ENCODE measurements at places on chromosomes 5 and 9. TPM values are rescaled to one million over a fixed set of nuclear protein-coding genes. Genes with fewer than 3 reads are reported as not detected.

GRCh38 chr9:133563291-133563796 lies 28.8 kb downstream of the ADAMTSL2 start:
- H3K36me3 ChIP-seq: no peaks in the 10 kb centered on the region
- H3K27me3 ChIP-seq: peaks cover 15% of the 10 kb centered on the region
- no peak overlapping the region for H3K27ac ChIP-seq
- peaks cover 8% of the 10 kb centered on the region for H3K4me1 ChIP-seq

CYLC2 gene
- not detected for total RNA-seq

DNA sequence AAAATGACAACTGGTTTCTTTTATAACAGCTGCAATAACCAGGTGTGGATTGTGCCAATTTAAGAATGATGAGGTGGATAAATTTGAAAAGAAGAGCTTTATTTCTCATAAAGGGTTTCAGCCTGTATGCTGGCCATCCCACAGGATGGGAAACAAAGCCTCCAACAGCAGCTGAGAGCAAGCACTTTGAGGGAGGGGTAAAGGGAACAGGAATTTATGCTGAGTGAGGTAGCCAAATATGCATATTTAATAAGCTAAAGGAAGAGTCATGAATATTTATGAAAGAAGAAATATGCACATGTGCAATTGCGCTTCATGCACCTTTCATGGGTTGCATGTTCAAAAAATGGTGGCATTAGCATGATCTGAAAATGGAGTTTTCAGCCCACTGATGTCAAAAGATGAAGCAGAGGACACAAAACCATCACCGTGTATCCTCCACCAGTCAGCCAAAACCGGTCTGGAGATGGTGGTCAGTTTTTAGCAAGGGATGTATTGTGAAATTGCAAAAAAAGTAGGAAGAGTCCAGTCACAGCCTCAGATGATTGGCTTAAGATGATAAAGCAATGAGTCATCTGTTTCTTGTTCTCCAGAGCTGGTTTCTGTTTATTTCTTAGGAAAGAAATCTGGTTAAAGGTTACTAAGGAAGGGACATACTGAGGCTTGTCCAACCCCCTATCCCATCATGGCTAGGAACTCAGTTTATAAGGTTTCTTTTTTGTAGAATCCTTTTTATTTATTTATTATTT lies 47.9 kb downstream of the DEPDC1B start:
- no peaks in the 10 kb centered on the region for H3K4me1 ChIP-seq
- H3K4me3 ChIP-seq: no peak overlapping the region
- no peak overlapping the region for H3K27ac ChIP-seq
- no peaks in the 10 kb centered on the region for H3K27me3 ChIP-seq
- H3K36me3 ChIP-seq: no peaks in the 10 kb centered on the region

DNA sequence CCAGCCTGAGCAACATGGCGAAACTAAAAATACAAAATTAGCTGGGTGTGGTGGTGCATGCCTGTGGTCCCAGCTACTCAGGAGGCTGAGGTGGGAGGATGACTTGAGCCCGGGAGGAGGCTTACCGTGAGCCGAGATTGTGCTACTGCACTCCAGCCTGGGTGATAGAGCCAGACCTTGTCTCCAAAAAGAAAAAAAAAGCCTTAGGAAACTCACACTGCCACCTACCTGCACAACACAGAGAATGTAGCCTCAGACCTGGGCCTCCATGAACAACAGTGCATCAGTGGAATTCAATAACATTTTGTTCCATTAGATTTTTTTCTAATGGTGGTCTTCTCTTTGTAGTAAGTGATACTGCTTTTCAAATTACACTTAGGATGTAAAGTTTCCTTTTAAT lies 63.8 kb upstream of the RARS1 start:
- no peaks in the 10 kb centered on the region for H3K27me3 ChIP-seq
- H3K4me3 ChIP-seq: no peak overlapping the region
- DNase-seq: no peak
- no peaks in the 10 kb centered on the region for H3K36me3 ChIP-seq
- H3K4me1 ChIP-seq: no peaks in the 10 kb centered on the region

SPOCK1 gene
- 31.5 TPM for total RNA-seq

SPATA9 gene
- total RNA-seq: not detected

ITGA1 gene
- total RNA-seq: 8.9 TPM

GRCh38 chr5:172769616-172770373 lies 1.2 kb downstream of the DUSP1 start:
- H3K4me3 ChIP-seq: peak overlapping the region; percentile 98
- H3K36me3 ChIP-seq: peaks cover 17% of the 10 kb centered on the region
- H3K27me3 ChIP-seq: no peaks in the 10 kb centered on the region
- H3K4me1 ChIP-seq: peaks cover 43% of the 10 kb centered on the region
- H3K27ac ChIP-seq: peak overlapping the region; percentile 96
- DNase-seq: no peak

DNA sequence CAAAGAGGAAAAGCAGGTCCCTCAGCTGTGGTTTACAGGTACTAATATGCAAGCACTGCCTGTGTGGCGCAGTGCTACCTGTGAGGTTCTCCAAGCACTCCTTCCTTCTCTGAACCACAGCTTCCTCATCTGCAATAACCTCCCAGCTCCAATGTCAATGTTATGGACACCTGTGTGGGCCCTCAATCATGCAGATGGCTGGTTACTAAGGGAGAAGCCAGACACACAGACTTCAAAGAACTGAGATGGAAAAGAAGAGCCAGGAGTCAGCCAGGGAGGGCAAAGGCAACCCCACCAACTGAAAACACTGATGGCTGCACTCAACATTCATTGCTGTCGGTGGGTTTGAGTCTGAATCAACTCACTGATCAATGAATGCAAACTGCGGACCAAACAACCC lies 77.7 kb downstream of the NR6A1 start:
- H3K27ac ChIP-seq: no peak overlapping the region
- H3K4me3 ChIP-seq: no peak overlapping the region
- no peaks in the 10 kb centered on the region for H3K27me3 ChIP-seq
- H3K4me1 ChIP-seq: no peaks in the 10 kb centered on the region
- H3K36me3 ChIP-seq: no peaks in the 10 kb centered on the region
- no peak for DNase-seq

GPR150 gene
- 0.29 TPM for total RNA-seq

DNA sequence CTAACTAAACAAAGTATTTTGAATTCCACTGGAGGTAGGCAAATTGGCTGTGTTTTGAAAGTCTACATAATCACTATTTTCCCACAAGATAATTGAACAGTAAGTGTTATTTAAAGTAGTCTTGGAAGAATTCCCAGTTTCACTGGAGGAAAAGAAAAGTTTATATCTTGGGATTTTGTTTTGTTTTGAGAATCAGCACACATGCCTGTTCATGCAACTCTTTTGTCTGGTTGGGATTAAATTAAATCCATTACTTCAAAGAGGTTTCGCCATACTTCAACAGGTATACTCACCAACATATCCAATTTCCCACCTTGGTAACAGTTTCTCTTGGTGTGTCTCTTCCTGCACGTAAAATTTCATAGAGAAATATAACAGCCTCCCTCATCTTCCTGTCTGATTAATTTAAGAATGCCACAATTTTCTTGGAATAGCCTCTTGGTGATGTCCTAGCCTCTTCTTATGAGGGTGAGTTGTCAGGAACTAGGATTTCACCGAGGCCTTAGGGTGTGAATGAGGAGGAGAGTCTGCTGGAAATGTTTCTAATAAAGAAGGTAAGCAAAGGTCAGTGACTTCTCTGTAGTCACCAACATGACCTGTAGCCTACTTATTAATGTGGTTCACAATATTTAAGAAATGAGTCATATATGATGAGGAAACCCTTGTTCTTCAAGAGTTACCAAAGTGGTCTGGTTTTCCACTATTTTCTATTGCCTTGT lies 48.1 kb downstream of the ITGA2 start:
- H3K27ac ChIP-seq: no peak overlapping the region
- H3K36me3 ChIP-seq: no peaks in the 10 kb centered on the region
- peaks cover 8% of the 10 kb centered on the region for H3K4me1 ChIP-seq
- DNase-seq: no peak
- no peaks in the 10 kb centered on the region for H3K27me3 ChIP-seq

DNA sequence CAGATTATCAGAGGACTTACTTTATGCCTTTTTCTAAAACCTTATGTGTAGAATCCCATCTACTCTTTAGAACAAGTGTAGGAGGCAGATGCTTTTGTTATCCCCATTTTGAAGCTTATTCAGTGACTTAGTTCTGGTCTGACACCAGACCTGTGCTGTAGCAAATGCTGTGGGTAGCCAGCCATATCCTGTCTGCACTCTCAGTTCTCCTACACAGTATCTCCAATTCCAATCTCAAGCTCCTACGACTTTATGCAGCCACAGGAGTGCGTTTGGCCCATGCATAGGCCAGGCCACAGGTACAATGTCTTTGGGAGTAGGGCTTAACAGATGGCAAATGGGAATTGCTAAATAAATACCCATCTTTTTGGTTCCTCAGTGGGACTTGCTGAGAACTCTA lies 292.6 kb downstream of the MCTP1 start:
- no peaks in the 10 kb centered on the region for H3K36me3 ChIP-seq
- H3K4me1 ChIP-seq: no peaks in the 10 kb centered on the region
- DNase-seq: no peak
- no peaks in the 10 kb centered on the region for H3K27me3 ChIP-seq

DUSP1 gene
- total RNA-seq: 345 TPM

GRCh38 chr9:124266139-124266825 lies 8.5 kb downstream of the NEK6 start:
- no peaks in the 10 kb centered on the region for H3K36me3 ChIP-seq
- peaks cover 25% of the 10 kb centered on the region for H3K4me1 ChIP-seq

GRCh38 chr9:128470560-128470959 lies 14.8 kb downstream of the ODF2 start:
- no peak overlapping the region for H3K27ac ChIP-seq
- peaks cover 17% of the 10 kb centered on the region for H3K36me3 ChIP-seq
- no peak overlapping the region for H3K4me3 ChIP-seq
- no peaks in the 10 kb centered on the region for H3K27me3 ChIP-seq
- peak; percentile 19 for DNase-seq

DNA sequence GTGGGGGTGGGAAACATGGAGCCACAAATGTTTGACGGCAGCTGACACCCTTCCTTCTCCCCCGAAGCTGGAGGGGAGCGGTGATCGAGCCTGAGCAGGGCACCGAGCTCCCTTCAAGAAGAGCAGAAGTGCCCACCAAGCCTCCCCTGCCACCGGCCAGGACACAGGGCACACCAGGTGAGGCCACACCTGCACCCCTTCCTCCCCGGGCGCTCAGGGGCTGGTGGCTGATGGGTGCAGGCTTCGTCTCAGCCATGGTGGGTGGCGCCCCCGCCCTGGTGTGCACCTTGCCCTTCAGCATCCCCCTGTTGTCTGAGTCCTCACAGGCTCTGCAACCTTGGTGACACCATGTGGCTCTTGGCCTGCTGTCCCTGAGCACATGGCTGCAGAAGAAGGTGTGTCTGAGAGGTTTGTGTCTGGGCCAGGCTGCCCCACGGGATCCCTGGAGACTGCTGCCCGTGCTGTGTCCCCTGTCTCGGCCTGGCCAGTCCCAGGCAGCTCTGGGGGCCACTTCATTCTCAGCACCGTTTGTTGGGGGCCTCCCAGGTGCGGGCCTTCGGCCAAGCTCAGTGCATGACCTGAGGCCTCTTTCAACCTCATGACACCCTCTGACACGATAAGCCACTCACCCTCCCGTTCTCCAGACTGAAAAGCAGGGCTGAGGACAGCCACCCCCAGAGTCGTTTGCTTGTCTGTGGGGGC lies 11.1 kb downstream of the MAN1B1 start:
- no peak overlapping the region for H3K4me3 ChIP-seq
- H3K36me3 ChIP-seq: peaks cover 76% of the 10 kb centered on the region
- H3K27me3 ChIP-seq: no peaks in the 10 kb centered on the region
- no peak overlapping the region for H3K27ac ChIP-seq

GRCh38 chr5:68215898-68216244 lies 315 bp downstream of the PIK3R1 start:
- peak overlapping the region; percentile 90 for H3K4me3 ChIP-seq
- H3K36me3 ChIP-seq: peaks cover 11% of the 10 kb centered on the region
- peaks cover 21% of the 10 kb centered on the region for H3K4me1 ChIP-seq
- H3K27ac ChIP-seq: peak overlapping the region; percentile 98

CEL gene
- total RNA-seq: 0.13 TPM

PCDHGA4 gene
- 1.6 TPM for total RNA-seq

DNA sequence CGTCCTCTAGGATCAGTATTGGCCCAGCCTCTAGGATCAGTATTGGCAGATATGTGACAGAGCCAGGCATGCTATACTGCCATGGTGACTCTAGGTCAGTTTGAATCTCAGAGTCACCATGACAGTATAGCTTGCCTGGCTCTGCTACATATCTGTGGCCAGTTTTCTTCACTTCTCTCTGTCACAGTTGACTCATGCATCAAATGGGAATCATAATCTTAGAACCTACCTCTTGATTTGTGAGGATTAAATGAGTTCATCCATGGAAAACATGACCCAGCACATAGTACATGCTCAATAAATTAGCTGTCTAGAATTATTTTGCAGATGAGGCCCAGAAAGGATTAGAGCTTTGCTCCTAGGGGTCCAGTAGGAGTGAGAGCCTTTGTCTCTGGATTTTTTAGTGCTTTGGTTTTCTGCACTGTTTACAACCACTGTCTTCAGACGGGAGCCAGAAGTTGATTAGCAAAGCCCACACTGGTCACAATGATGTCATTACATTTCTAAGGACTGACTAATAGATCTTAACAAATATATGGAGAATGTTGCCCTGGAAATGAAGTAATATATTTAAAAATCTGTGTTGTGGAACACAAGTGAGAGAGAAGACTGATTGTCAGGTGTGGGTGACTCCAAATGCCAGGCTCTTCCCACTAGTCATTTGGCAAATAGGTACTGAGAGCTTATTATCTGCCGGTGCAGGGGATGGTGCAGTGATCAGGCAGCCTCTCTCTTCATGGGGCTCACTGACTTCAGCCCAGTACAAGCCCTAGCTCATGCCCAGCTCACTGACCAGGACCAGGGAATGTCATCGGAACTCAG lies 76.0 kb downstream of the COL15A1 start:
- no peak for DNase-seq
- H3K4me1 ChIP-seq: peaks cover 4% of the 10 kb centered on the region
- no peak overlapping the region for H3K4me3 ChIP-seq
- H3K27ac ChIP-seq: peak overlapping the region; percentile 60
- no peaks in the 10 kb centered on the region for H3K27me3 ChIP-seq
- no peaks in the 10 kb centered on the region for H3K36me3 ChIP-seq

DNA sequence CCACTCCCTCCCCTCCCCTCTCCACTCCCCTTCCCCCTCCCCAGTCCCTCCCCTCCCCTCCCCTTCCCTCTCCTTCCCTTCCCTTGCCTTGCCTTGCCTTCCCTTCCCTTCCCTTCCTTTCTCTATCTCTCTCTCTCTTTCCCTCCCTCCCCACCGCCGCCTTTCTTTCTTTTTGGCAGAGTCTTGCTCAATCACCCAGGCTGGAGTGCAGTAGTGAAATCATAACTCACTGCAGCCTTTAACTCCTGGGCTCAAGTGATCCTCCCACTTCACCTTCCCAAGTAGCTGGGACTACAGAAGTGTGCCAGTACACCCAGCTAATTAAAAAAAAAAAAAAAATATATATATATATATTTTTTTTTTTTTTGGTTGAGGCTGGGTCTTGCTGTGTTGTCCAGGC lies 45.5 kb downstream of the IL31RA start:
- H3K36me3 ChIP-seq: no peaks in the 10 kb centered on the region
- H3K4me1 ChIP-seq: peaks cover 9% of the 10 kb centered on the region
- H3K4me3 ChIP-seq: no peak overlapping the region
- H3K27me3 ChIP-seq: no peaks in the 10 kb centered on the region
- H3K27ac ChIP-seq: no peak overlapping the region

- no peaks in the 10 kb centered on the region for H3K36me3 ChIP-seq
- H3K27ac ChIP-seq: no peak overlapping the region
- DNase-seq: no peak
- no peaks in the 10 kb centered on the region for H3K4me1 ChIP-seq
- H3K4me3 ChIP-seq: no peak overlapping the region
Measured at GRCh38 chr5:103446813-103447212, 115.8 kb downstream of the NUDT12 start.

TXNDC8 gene
- not detected for total RNA-seq
